ENCODE measurements at places on chromosomes 13 and 19.

DNA sequence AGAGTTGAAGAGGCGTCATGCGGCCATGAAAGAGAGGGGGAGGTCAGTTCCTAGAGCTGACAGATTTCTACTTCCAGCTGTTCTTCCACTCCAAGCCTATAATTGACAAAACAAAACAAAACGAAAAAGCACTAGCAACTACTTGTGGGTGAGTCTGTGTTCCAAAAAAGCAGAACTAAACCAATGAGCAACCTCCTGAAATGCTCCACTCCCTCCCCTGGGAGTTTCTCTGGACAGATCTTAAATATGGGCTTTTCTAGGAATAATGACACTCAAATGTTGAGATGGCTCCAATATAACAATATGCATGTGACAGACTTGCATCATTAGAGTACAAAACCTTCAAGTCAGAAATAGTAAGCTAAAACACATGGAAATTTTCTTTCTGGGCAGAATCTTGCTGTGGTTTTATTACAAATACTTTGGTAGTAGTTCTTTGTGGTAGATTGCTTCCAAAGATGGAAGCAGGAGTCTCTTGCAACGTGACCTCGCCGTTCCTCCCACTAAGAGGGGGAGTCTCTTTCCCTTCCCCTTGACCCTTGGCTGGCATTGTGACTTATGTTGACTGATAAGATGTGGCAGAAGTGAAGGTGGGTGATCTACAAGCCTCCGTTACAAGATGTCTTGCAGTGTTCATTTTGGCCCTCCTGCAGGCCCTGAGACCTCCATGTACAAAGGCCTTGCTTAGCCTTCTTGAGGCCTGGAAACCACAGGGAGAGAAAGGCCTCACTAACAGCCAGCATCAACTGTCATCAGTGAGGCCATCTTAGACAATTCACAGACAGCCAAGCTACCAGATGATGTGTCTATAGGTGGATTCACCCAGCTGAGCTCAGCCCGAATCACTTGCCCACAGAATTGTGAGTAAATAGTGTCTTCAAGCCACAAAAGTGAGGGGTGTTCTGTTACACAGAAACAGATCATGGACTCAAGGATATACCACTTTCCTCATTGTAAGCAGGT lies 173.1 kb upstream of the RFC3 start:
- no peak for DNase-seq

DNA sequence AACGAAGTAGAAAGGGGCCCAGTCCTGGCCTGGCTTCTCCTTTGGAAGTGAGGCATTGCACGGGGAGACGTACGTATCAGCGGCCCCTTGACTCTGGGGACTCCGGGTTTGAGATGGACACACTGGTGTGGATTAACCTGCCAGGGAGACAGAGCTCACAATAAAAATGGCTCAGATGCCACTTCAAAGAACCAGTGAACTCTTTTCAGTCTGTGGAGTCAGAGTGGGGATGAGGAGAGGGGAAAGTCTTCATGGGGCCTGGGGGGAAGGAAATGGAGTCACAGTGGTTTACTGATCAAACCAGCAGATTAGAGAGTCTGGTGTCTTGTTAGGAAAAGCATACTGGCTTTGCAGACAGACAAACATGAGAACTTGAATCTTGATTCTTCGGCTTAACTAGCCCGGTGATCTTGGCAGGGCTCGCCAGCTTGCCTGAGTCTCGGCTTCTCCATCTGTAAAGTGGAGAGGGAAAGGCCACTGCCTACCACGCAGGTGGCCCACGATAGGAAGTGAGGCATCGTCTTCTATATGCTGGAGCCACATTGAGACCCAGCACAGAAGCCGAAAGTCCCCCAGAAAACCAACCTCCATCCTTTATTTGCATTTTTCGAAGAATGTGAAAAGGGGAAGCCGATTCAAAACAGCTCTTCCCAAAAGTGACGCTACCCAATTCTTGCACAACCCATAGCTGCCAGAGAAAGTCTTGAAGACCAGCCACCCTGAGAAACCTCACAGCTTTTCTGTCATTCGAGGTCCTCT lies at the start of gene FFAR1:
FFAR1 (plus strand) TSS at position 732 of the 759 bp plus-strand sequence. CDS start 3,650 bp downstream, outside the sequence.
- peak; percentile 27 for DNase-seq

DNA sequence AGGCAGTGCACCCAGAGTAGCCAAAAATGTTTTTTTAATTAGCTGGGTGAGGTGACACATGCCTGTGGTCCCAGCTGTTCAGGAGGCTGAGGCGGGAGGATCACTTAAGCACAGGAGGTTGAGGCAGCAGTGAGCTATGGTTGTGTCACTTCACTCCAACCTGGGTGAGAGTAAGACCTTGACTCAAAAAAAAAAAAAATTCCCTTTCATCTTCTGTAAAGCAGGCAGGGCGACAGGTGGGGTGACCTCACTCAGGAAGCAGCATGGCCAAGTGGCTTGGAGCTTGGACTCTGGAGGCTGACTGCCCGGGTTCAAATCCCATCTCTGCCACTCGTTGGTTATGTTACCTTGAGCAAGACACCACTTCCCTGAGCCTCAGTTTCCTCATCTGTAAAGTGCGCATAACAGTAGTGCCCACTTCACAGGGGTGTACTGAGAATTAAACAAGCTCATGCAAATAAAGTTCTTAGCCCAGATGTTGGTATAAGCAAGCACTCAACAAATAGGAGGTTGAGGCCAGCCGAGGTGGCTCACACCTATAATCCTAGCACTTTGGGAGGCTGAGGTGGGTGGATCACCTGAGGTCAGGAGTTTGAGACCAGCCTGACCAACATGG lies 48.3 kb downstream of the MAP4K1 start:
- no peak for DNase-seq

GRCh38 chr13:96646515-96647211 lies 347.6 kb downstream of the OXGR1 start:
- no peak for DNase-seq

DNA sequence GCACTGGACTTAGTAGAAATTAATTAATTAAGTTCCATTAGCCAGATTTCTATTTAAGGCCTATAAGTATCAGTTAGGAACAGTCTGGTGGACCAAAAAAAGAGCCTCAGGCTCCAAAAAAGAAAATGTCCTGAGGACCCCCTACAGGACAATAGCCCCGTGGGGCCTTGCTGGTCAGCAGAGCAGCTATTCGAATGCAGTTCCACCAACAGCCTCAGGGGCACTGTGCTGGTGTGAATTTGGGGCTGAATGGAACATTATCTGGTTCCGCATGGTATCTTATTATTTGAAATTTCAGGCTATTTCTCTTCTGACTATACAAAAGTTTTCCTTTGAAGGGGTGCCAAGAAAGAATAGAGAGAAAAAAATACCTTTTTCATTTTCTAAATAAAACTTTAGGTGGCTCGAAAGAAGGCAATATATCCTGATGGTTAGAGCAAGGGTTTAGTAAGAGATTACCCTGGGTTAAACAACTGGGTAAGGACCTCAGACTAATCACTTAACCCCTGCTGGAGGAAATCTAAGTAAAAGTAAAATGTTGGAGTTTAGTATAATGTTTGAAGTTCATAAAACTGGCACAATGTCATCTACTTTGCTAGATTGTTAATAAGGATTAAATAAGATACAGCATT lies 147.2 kb downstream of the MIPEP start:
- no peak for DNase-seq

- no peak for DNase-seq
These were observed 1.1 kb downstream of the LYPD4 start for GRCh38 chr19:41843371-41843770.

GRCh38 chr19:29400917-29401711 lies 124.7 kb upstream of the VSTM2B start:
- no peak for DNase-seq

DNA sequence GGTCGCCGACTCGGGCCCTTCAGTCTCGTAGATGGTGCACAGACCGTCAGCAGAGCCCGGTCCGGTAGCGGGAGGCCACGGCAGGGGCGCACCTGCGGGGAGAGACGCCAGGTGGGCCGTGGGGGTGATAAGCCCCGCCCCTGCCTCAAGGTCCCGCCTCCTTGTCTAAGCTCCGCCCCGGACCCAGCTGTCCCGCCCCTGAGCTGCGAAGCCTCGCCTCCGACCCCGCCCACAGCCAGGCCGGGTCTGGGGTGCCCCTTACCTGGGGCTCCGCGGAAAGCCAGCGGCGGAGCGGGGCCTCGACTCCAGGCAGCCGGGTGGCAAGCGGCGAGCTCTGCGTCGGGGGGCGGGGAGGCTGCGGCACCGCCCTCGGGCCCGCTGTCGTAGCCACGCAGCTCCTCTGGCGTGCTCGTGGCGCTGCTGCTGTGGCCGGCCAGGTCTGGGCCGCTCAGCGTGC lies 4.7 kb downstream of the PRR36 start:
- DNase-seq: peak; percentile 57

- DNase-seq: no peak
These were observed 350.0 kb downstream of the DACH1 start for GRCh38 chr13:71517004-71517403.

- DNase-seq: no peak
These were observed 14.2 kb downstream of the ZIC2 start for GRCh38 chr13:99995589-99996380.

DNA sequence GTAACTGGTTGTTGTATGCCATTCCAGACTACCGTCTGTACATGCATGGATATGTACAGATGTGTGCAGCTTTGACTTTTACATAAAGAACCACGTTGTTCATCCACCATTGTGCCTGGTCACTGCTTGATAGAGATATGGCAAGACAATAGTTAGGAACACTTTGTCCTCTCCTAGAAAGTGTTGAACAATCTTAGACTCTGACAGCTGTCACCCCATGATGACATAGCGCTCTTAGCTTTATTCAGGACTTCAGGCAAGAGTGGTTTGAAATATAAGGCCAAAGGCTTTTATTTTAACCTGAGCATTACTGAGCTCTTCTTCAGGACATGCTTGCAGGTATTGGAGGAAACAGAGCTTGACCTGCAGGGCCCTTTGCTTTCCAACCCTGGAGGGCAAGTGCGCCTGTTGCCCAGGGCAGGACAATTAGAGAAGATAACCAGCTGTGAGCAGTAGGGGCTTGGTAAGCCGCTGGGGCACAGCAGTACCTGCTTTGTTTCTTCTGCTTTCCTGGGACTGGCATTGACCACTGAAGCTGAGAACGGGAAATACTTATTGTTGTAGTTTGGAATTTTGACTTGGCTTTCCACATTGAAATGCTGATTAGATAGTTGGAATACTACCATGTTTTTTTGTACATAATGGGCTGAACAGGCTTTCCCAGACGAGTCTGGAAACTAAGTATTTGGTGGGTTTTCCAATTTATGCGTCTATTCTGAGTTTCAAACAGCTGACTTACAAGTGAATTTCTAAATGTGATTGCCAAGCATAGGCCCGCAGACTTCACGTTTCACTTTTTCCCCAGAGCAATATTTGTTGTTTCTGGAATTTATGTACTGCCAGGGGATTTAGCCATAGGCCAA lies 51.1 kb downstream of the GARRE1 start:
- no peak for DNase-seq

- no peak for DNase-seq
These were observed 29.2 kb downstream of the XPO4 start for GRCh38 chr13:20873348-20873747.

DNA sequence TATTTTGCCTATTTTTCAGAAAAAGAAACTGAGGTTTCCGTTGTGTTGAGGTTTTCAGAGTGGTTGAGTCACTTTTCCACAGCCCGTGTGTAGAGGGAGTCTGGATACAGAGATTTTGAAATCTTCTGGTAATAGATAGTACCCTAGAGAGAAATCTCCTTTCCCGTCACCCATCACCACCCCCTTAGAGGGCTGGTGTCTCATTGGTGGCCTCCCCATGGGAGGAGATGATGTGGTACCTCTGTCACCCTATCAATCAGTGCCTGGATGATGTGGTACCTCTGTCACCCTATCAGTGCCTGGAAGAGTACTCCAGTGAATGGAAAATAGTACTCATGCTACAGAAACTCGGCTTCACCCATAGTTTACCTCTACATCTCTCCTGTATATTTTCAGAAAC lies 42.2 kb upstream of the SERP2 start:
- DNase-seq: no peak

DNA sequence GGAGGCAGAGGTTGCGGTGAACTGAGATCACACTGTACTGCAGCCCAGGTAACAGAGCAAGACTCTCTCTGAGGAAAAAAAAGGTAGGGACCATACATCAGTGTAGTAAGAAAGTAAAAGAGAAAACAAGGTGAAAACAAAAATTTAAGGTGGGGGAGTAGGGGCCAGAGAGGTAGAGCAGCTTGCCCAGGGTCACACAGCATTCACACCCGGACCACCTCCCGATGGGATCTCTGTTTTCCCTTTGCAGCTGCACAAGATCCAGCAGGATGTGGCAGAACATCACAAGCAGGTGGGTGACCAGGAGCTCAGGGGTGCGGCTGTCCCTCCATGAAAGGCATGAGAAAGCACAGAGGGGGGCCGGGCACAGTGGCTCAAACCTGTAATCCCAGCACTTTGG lies 4.5 kb downstream of the TLE6 start:
- no peak for DNase-seq

All from activated CD4-positive, alpha-beta T cell treated with anti-CD3 and anti-CD28 coated beads for 24 hours (primary cell).